ENCODE measurements at places on chromosomes 11 and 22.

DNA sequence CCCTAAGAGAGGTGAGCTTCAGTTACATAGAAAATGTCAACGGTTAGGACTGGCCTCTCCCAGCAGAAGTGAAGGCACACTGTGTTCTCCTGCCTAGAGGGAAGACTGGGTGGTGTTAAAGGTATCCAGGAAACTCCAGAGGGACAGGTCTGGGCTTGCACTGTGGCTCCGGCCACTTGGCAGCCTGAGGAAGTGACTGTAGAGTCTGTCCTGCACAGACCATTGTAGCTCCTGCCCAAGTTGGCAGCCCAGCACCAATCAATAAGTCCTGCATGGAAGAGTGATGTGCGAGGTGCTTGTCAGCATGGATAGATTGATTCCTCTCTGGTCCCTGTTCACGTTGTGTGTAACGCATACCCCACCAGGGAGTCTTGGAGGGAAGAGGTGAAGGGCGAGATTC, 284.8 kb downstream of the TENM4 start:
- DNase-seq = no peak

DNA sequence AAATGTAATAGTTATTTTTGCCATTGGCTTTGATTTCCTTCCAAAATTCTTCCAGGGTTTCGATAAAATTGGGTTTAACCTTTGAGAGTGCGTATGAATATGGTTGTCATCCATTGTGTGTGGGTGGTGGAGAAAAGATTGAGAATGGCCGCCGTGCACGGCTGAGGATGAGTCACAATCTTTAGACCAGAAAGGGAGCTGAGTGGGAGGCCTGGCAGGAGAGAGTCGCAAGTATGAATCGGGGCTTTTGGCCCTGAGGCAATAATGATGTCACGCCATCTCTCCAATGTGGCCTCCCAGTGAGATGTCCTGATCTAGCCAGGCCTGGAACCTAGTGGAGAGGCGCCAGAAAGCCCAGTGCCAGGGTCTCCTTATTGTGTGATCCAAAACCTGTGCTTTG, 33.1 kb upstream of the SMPD1 start:
- DNase-seq = no peak

DNA sequence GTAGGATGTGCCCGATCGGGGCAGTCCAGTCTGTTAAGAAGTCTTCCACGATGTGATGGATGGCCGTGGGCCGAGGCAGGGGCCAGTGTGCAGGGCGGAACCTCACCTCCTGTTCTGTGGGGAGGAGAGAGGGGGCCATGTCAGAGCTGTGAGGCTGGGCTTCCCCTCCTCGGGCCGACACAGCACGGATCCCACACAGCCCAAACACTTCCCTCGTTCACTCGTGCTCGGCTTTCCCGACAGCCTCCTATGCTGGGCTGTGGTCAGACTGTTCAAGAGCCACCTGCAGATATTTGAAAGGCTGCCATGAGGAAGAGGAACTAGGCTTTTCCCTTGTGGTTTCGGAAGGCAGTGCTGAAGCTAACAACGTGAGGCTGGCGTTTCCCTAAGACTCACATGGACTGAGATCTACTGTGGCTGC, 12.3 kb upstream of the TXN2 start:
- DNase-seq = no peak

DNA sequence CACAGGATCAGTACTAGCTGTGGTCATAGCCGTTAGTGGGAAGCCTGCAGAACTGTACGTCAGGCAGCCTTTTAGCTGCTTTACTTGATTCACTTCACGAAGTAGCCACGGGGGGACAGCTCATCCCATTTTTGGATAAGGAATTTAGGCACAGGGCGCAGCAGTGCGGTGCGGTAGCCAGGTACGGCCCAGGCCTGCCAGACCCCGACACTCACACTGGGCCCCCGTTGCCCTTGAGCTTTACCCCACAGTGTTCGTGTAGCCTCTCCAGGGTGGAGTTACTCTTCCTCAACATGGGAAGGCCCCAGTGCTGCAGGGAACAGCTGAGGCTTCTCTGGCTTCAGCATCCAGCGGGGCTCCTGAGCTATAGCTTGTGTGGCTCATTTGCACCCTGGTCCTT, 59.4 kb downstream of the SBF1 start:
- DNase-seq = no peak

- no peak for DNase-seq
These were observed 3.4 kb downstream of the SIK2 start for GRCh38 chr11:111605681-111606080.

DNA sequence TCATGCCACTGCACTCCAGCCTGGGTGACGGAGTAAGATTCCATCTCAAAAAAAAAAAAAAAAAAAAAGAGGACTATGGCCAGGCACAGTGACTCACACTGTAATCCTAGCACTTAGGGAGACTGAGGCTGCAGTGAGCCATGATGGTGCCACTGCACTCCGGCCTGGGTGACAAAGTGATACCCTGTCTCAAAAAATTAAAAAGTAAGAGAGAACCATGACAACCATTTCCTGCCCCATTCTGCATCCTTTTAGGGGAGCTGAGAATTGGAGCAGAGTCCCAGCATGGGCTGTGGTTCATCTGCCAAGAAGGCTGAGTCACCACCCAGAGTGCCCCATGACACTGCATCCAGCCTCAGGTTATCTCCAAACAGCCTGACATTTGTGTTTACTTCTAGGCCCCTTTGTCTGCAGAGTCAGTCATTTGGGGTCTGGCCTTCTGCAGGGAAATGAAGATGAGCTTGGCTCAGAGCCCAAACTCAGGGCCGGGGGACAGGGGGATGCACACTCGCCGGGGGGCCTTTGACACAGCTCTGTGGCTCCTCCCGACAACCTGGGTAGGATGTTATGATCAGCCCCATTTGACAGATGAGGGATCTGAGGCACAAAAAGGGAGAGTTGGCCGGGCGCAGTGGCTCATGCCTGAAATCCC, 4.7 kb downstream of the CSDC2 start:
- no peak for DNase-seq

DNA sequence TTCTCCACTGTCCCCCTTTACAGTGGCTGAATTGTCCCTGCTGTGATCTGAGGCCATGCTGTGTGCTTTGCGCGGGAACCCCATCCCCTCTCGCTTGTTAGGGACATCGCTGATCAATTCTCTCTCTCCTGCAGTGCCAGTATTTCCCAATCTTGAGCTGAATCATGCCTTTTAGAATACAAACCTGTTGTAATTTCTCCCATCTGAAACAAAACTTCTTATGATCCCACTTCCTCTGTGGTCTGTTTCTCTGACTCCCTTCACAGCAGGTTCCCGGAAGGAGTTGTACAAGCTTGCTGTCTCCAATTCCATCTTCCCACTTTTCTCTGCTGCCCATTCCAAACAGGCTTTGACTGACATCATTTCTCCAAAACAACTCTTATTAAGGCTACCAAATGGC, 16.8 kb downstream of the ADAMTS15 start:
- no peak for DNase-seq

DNA sequence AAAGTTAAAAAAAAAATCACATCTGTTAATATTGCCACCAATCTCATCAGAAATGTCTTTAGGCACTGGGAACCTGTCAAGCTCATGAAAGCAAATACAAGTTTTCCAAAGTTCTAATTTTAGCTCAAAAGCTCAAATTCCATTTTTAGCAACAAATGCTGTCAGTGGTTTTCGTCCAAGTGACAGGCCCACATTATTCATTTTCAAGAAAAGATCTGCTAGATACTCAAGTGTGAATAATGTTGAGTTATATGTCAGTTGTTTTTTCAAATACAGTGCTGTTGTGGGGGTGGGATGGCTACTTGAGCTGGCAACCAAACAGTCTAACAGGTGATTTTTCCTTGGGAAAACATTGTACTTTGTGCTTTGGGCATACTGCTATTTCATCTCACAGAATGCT, 1072.6 kb downstream of the OPCML start:
- no peak for DNase-seq

- DNase-seq = no peak
These were observed 798.9 kb downstream of the KCNA4 start for GRCh38 chr11:29217901-29218300.

All from stimulated activated CD8-positive, alpha-beta memory T cell treated with anti-CD3 and anti-CD28 coated beads, Interleukin-4, amount 100 ng/mL, for 24 hours (primary cell).